MCF 10A (cell line): ENCODE measurements at places on chromosomes 2 and 18. TPM values are rescaled to one million over a fixed set of nuclear protein-coding genes. Genes with fewer than 3 reads are reported as not detected.
A peak's percentile ranks its signal among the peaks of the same experiment; 100 is the strongest.

DNA sequence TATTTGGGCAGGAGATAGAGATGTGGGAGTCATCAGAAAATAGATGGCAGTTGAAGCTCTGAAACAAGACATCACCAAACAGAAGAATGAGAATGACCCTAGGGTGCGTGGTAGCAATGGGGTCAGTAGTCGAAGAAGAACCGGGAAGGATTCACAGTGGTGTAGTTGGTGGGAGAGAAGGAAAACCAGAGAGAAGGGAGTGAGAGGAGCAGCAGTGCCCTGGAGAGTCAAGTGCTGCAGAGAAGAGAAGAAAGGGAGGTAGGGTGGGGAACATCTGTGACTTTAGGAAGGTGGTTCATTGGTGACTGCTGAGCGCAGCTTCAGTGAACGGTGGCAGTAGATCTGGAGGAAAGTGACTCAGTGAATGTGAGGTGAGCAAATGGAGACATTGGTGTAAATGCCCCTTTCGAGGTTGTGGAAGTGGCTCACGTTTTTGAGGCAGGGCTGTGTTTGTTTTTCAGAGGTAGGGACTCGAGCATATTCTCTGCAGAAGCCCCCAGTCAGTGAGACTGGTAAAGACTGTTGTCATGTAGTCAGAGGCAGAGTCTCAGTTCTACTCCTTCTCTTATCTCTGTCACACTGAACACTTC lies 36.4 kb downstream of the CDC42EP3 start:
- H3K27ac ChIP-seq: peak overlapping the region; percentile 75
- no peak overlapping the region for H3K4me3 ChIP-seq

- H3K4me3 ChIP-seq: no peak overlapping the region
- H3K27me3 ChIP-seq: no peaks in the 10 kb centered on the region
- no peak overlapping the region for H3K27ac ChIP-seq
- peaks cover 26% of the 10 kb centered on the region for H3K36me3 ChIP-seq
- DNase-seq: no peak
- no peaks in the 10 kb centered on the region for H3K4me1 ChIP-seq
These were observed 249.4 kb downstream of the HDAC4 start for GRCh38 chr2:239151201-239152131.

DNA sequence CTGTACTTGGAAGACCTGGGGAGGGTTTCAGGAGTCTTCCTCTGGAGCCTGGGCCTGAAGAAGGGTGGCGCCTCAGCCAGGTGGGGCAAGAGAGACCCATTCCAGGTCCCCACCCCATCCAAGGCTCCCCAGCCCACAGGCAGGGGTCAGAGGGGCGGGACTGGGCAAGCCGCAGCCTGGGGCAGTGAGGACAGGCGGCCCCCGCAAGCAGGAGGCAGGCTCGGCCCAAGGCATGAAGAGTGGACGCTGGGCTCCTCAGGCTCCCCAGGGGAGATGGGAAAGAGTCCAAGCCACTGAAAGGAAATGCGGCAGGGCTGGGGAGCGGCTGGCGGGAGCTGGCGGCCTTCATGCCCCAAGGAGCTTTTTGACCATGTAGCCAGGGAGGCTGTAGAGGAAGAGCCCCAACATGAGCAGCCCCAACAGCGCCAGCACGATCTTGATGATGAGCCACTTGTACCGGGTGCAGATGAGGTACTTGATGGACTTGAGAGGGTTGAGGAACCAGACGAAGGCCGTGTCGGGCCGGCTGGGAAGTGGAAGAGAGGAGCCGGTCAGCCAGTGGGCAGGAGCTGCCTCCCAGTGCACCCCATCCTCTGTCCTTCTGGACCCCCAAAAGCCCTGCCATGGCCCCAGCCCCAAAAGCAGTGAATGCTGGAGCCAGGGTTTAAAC lies 20.1 kb downstream of the OTOF start:
- no peaks in the 10 kb centered on the region for H3K4me1 ChIP-seq
- no peaks in the 10 kb centered on the region for H3K36me3 ChIP-seq
- peaks cover 7% of the 10 kb centered on the region for H3K27me3 ChIP-seq
- no peak for DNase-seq
- H3K27ac ChIP-seq: no peak overlapping the region

GRCh38 chr2:38163006-38163405 lies 87.1 kb upstream of the CYP1B1 start:
- H3K27me3 ChIP-seq: no peaks in the 10 kb centered on the region
- no peak for DNase-seq
- peak overlapping the region; percentile 24 for H3K27ac ChIP-seq
- H3K4me3 ChIP-seq: no peak overlapping the region
- peaks cover 26% of the 10 kb centered on the region for H3K36me3 ChIP-seq

Gene CRYBA2
- not detected in 2 replicates for total RNA-seq

DNA sequence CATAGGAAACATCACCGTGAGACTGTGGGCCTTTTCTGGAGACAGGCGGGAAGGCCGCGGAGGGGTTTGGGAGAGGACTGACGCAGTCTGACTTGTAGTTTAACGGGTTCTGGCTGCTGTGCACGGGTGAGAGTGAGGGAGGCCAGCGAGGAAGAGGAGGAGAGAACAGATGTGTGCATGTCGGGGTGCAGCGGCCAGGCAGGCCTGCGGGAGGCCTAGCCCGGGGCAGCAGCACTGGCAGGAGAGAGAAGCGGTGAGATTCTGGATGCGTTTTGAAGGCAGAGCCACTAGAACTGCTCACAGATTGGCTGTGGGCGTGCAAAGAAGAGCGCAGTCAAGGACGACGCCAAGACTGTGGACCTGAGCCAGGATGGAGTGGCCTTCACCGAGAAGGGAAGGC lies 53.9 kb downstream of the PTGR3 start:
- no peak for DNase-seq
- no peak overlapping the region for H3K4me3 ChIP-seq
- H3K27ac ChIP-seq: no peak overlapping the region
- peaks cover 14% of the 10 kb centered on the region for H3K27me3 ChIP-seq
- no peaks in the 10 kb centered on the region for H3K4me1 ChIP-seq
